ENCODE measurements at places on chromosomes 12 and 14.
A peak's percentile ranks its signal among the peaks of the same experiment; 100 is the strongest.

DNA sequence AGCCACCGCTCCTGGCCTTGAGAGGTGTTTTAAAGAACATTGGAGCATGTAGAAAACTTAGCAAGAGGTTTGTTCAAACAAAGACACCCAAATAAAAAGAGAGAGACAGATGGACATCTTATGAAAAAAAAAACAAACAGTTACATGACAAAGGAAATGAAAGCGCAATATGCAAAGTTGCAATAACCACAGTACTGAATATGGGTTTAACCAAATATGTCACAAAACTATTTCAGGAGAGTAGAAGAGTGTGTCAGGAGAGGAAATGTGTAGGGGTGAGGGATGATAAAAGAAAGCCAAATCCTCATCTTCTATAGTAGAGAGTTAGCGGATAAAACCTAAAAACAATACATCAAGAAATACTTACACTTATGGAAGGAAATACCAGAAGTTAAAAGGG lies 98.4 kb downstream of the GTF2A1 start:
- DNase-seq: no peak

DNA sequence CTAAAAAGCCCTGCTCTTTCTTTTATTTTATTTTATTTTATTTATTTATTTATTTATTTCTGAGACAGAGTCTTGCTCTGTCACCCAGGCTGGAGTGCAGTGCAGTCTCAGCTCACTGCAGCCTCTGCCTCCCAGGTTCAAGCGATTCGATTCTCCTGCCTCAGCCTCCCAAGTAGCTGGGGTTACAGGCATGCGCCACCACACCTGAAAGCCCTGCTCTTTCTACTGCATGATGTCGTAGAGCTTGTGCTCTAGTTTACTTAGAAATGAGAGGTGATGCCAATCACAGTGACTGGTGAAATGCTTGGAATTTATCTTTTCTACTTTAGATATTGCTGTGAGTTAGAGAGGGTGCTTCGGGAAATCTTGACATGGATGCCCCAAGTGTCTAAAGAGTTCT lies 54.5 kb downstream of the DAD1 start:
- no peak for DNase-seq

GRCh38 chr14:90093942-90094595 lies 32.3 kb downstream of the KCNK13 start:
- DNase-seq: no peak

DNA sequence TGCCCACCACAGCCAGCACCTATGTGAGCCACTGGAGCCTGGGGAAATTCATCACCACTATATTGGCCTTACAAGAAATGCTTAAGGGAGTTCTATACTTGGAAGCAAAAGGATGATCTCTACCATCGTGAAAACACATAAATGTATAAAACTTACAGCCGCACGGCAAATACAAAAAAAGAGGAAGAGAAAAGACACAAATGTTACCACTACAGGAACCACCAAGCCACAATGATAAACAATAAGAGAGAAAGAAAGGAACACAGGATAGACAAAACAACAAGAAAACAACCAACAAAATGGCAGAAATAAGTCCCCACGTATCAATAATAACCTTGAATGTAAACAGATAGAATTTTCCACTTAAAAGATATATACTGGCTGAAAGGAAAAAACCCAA lies 267.5 kb downstream of the TMEM121 start:
- no peak for DNase-seq

GRCh38 chr12:46415552-46415951 lies 43.0 kb upstream of the SLC38A2 start:
- DNase-seq: no peak

- peak; percentile 8 for DNase-seq
Measured at GRCh38 chr12:51011955-51012354, 14.2 kb downstream of the SLC11A2 start.

GRCh38 chr12:9340422-9341259 lies 132.4 kb upstream of the PZP start:
- DNase-seq: no peak

DNA sequence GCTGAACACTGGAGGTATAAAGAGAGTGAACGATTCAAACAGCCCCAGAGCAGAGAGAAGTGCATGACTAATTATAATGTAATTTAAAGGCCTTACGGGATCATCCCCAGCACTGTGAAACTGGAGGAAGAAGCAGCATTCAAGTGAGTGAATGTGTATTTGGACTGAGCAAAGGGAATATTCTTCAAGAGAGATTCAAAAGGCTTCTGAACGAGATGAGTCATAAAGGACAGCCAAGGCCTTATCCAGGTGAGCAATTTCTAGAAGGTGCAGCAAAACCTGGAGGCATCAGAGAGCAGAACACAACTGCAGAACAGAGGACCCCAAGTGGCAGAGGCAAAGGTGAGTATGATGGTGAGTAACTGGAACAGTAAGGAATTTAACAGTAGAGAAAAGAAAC lies 127.2 kb downstream of the BCAT1 start:
- no peak for DNase-seq

DNA sequence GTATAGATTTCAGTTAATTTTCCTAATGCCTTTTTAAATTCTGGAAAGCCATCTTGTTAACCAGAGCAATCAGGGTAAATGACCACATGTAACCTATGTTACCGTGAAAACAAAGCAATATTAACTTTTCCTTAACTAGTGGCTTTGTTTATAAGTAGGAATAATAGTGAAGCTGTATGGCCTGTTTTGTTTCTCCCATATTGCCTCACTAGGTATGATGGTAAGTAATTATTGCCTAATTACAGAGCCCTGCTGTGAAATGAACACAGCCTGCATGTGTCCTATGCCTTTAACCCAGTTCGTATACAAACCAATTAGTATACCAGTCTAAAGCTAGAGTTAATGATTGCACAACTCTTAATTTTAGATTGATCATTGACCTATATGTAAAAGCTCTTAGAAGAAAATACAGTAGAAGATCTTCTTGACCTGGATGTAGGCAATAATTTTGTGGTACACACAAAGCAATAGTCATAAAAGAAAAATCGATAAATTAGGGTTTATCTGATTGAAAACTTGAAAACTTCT lies 249.9 kb downstream of the CCDC91 start:
- no peak for DNase-seq

All from NCI-H446 treated with DMSO at 0.1 percent for 48 hours (cell line).